Sigmoid colon (tissue), 7 donors: ENCODE measurements at places on chromosomes 1 and 21. TPM values are rescaled to one million over a fixed set of nuclear protein-coding genes. Genes with fewer than 3 reads are reported as not detected.

- no peak overlapping the region for H3K4me3 ChIP-seq
- H3K27me3 ChIP-seq = no peaks in the 10 kb centered on the region
- no peak overlapping the region for H3K27ac ChIP-seq
- H3K36me3 ChIP-seq = no peaks in the 10 kb centered on the region
Observed at GRCh38 chr1:48285525-48285924, 63.0 kb downstream of the SLC5A9 start.

DNA sequence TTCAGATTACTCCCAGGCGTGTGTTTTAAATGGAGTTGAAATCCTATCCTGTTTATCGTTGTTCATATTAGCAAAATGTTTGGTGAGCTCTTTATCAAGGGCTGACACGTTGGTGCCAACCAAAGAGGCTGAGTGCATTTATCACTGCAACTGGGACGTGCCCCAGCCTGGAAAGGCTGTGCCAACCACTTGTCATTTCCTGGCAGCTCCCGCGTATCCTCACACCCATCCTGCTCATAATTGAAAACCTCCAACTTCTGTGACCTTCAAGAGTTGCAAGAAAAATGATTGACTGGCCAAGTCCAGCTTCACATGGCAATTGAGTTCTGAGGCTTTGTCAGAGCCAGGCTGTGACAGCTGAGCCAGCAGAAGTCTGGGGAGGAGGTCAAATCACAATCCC lies 43.7 kb upstream of the KCNA3 start:
- no peak overlapping the region for H3K27ac ChIP-seq
- no peaks in the 10 kb centered on the region for H3K27me3 ChIP-seq
- H3K36me3 ChIP-seq = no peaks in the 10 kb centered on the region
- no peaks in the 10 kb centered on the region for H3K4me1 ChIP-seq

GRCh38 chr1:226708342-226708780 lies 30.7 kb downstream of the ITPKB start:
- no peak overlapping the region for H3K4me3 ChIP-seq
- H3K27me3 ChIP-seq = no peaks in the 10 kb centered on the region
- peaks cover 90% of the 10 kb centered on the region for H3K4me1 ChIP-seq

- DNase-seq = no peak
- H3K36me3 ChIP-seq = no peaks in the 10 kb centered on the region
- H3K4me3 ChIP-seq = no peak overlapping the region
- H3K27me3 ChIP-seq = no peaks in the 10 kb centered on the region
Observed at GRCh38 chr1:45769261-45769932, 18.9 kb upstream of the IPP start.

DNA sequence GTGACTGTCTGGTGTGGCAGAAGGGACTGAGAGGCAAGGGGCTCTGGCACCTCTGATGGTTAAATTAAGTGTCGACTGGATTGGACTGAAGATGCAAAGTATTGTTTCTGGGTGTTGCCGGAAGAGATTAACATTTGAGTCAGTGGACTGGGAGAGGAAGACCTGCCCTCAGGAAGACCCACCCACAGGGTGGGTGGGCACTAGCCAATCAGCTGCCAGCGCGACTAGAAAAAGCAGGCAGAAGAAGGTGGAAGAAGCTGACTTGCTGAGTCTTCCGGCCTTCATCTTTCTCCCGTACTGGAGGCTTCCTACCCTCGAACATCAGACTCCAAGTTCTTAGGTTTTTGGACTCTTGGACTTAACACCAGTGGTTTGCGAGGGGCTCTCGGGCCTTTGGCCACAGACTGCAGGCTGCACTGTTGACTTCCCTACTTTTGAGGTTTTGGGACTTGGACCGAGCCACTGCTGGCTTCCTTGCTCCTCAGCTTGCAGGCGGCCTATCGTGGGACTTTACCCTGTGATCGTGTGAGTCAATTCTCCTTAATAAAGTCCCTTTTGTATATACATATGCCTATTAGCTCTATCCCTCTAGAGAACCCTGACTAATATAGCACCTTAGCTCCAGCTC lies 79.6 kb downstream of the KAZN start:
- H3K27ac ChIP-seq = no peak overlapping the region
- H3K27me3 ChIP-seq = no peaks in the 10 kb centered on the region
- H3K36me3 ChIP-seq = no peaks in the 10 kb centered on the region
- H3K4me1 ChIP-seq = no peaks in the 10 kb centered on the region
- no peak overlapping the region for H3K4me3 ChIP-seq
- DNase-seq = no peak

- H3K27me3 ChIP-seq = no peaks in the 10 kb centered on the region
- H3K4me3 ChIP-seq = no peak overlapping the region
- H3K36me3 ChIP-seq = no peaks in the 10 kb centered on the region
- H3K4me1 ChIP-seq = peaks cover 86% of the 10 kb centered on the region
Observed at GRCh38 chr1:63867429-63868176, 93.8 kb downstream of the ROR1 start.

GRCh38 chr1:223535319-223535718 lies 130.2 kb downstream of the CAPN8 start:
- H3K4me3 ChIP-seq = no peak overlapping the region
- no peaks in the 10 kb centered on the region for H3K36me3 ChIP-seq
- no peak overlapping the region for H3K27ac ChIP-seq
- DNase-seq = no peak
- H3K4me1 ChIP-seq = no peaks in the 10 kb centered on the region
- no peaks in the 10 kb centered on the region for H3K27me3 ChIP-seq

GRCh38 chr1:6788946-6789345 lies 3.7 kb downstream of the CAMTA1 start:
- H3K4me1 ChIP-seq = peaks cover 33% of the 10 kb centered on the region
- no peak overlapping the region for H3K27ac ChIP-seq
- no peak overlapping the region for H3K4me3 ChIP-seq
- H3K27me3 ChIP-seq = no peaks in the 10 kb centered on the region
- no peaks in the 10 kb centered on the region for H3K36me3 ChIP-seq

GRCh38 chr1:74162333-74162732 lies 35.6 kb downstream of the LRRIQ3 start:
- no peak overlapping the region for H3K27ac ChIP-seq
- no peak overlapping the region for H3K4me3 ChIP-seq
- H3K4me1 ChIP-seq = no peaks in the 10 kb centered on the region
- no peak for DNase-seq
- no peaks in the 10 kb centered on the region for H3K27me3 ChIP-seq

- peaks cover 4% of the 10 kb centered on the region for H3K4me1 ChIP-seq
- no peak overlapping the region for H3K4me3 ChIP-seq
- H3K36me3 ChIP-seq = no peaks in the 10 kb centered on the region
- DNase-seq = no peak
Observed at GRCh38 chr1:95558791-95559190, 324.8 kb downstream of the RWDD3 start.

- H3K4me1 ChIP-seq = no peaks in the 10 kb centered on the region
- no peak overlapping the region for H3K4me3 ChIP-seq
- no peak for DNase-seq
- no peaks in the 10 kb centered on the region for H3K27me3 ChIP-seq
Observed at GRCh38 chr21:40254540-40255465, 387.6 kb downstream of the PCP4 start.

The ZNF697 gene
- 2.4 TPM for total RNA-seq

The PDXK gene
- total RNA-seq = 26.0 TPM

The DNASE2B gene
- total RNA-seq = not detected

The OPRD1 gene
- 0.83 TPM for total RNA-seq

The LAMC2 gene
- 3.2 TPM for total RNA-seq
